ENCODE measurements at places on chromosomes 2 and 18. TPM values are rescaled to one million over a fixed set of nuclear protein-coding genes. Genes with fewer than 3 reads are reported as not detected.

Gene VWC2L
- not detected for total RNA-seq

GRCh38 chr2:181371195-181371594 lies 86.0 kb upstream of the ITGA4 start:
- DNase-seq: no peak

GRCh38 chr18:76441668-76442412 lies 53.2 kb downstream of the ZNF516 start:
- no peak for DNase-seq

GRCh38 chr18:76633588-76634269 lies 138.7 kb upstream of the ZNF516 start:
- no peak for DNase-seq

GRCh38 chr18:53148123-53148522 lies 808.1 kb downstream of the DCC start:
- DNase-seq: no peak

DNA sequence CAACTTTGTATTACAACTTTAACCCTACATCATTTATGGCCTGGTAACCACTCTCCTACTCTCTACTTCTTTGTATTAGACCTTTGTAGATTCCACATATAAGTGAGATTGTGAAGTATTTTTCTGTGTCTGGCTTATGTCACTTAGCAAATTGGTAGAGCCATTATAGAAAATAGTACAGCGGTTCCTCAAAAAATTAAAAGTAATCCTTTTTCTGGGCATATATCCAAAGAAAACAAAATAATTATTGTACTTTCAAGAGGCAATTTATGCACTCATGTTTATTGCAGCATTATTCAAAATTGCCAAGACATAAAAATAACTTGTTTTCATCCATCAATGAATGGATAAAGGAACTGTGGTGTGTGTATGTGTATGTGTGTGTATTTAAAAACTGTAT lies 537.5 kb upstream of the FSIP2 start:
- no peak for DNase-seq

Gene NTSR2
- not detected for total RNA-seq

DNA sequence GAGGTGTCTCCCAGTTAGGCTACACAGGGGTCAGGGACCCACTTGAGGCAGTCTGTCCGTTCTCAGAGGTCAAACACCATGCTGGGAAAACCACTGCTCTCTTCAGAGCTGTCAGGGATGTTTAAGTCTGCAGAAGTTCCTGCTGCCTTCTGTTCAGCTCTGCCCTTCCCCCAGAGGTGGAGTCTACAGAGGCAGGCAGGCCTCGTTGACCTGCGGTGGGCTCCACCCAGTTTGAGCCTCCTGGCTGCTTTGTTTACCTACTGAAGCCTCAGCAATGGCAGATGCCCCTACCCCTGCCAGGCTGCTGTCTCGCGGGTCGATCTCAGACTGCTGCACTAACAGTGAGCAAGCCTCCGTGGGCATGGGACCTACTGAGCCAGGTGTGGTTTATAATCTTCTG lies 346.3 kb downstream of the CELF4 start:
- DNase-seq: no peak

Gene NAPG
- total RNA-seq: 31.1 TPM

All from ascending aorta (tissue), 2 donors.